ENCODE measurements at places on chromosomes 7 and 10.

DNA sequence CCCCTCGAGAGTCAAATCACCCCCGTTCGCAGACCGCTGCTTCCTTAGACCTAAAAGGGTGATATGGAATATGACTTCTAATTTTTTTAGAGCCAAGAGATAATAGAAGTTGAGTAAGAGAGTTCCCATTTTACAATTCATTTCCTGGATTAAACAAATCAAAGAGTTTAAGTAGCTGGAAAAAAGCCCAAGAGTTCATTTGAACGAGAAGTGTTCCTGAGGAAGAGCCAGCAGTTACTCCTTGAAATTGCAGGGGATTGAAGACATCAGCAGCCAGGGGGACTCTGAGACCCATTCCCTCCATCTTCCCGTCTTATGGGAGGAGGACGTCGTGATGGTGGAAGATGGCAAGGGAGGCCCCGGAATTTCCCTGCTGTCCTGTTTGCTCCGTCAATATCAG, 277.0 kb downstream of the WDR11 start:
- no peak for DNase-seq

- no peak for DNase-seq
These were observed 20.0 kb downstream of the ZNF438 start for GRCh38 chr10:31011665-31012022.

- DNase-seq = peak; percentile 89
These were observed 87.1 kb downstream of the SLC16A9 start for GRCh38 chr10:59622320-59623132.

DNA sequence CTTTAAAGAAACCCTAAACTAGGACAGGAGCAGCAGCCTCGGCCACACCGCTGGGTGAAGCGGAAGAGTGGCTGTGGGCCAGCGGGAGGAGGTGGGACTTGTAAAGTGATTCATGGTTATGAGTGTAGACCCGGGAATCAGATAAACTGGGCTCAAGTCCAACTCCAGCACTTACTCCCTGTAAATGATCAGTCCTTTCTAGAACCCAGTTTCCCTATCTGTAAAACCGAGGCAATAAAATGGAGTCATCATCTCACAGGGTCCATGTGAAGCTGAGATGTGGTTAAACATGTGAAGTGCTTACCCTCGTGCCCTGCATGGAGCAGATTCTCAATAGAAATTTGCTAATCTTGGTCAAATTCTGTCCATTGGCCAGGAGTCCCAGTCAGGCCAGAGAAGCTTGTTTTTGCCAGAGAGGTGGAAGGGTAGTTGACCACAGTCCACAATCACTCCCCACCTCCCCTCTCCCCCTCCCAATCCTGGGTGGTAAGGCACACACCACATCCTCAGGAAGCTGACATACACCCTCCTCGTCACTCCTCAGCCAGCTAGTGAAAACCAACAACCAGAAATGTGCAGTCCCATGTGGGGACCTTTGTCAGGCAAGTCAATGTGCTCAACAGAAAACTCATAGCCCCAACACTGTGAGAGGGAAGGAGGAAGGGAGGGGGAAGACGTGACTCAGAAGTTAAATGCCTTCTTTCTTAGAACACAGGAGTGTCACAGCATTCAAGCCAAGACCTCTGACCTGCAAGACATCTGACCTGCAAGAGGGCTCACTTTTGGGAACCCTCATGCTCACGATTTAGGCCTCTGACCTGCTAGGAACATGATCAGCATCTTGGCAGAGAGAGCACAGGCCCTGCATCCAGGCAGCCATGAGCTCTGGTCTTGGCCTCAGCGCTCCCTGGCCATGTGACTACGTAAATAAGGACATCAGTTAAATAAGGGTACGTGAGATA, 145.1 kb downstream of the PLXNA4 start:
- DNase-seq = no peak

DNA sequence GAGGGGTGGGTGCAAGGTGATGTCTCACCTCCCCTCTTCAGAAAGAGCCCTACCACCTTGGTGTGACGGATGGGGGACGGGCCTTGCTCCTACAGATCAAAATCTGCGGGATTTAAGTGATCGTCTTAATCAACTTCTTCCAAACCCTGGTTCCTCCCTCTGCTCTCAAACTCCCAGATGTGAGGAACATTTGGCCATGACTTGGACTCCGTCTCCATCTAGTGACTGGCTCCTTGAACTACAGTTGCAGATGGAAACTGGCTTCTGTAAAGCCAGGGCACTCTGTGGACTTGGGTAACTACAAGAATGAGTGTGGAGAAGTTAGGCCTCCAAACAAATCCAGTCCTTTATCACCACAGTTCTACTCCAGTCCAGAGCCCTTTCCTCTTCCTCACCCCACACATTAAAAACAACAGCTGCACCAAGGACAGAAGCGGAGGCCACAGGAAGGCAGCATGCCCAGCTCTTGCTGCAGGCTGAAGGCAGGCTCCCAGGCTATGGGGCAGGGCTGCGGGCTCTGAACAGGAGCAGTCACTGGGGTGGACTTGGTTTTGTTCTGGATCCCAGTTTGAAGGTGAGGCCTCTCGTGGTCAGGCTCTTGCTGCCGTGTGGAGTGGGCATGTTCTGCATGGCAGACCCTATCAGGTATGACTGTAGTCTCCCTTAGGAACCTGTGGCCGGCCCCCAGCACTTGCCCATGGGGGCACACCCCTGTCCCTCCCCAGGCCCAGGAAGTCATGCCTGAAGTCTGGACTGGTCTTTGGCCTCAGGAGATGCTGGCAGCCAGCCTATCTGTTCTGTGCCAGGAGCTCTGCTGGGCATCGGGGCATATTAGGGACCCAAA, 79.4 kb downstream of the VWC2 start:
- DNase-seq = peak; percentile 80

GRCh38 chr10:70480239-70480861, 1.8 kb downstream of the PALD1 start:
- peak; percentile 83 for DNase-seq
